ENCODE measurements at places on chromosomes 7 and 10.

- no peak for DNase-seq
Observed at GRCh38 chr7:116451957-116452729, 47.4 kb upstream of the CAV2 start.

GRCh38 chr7:12493407-12493806 is 77.1 kb upstream of the SCIN start:
- no peak for DNase-seq

- DNase-seq: no peak
Observed at GRCh38 chr7:133691727-133692610, 435.2 kb upstream of the LRGUK start.

- DNase-seq: no peak
Observed at GRCh38 chr10:119653209-119653608, 2.0 kb downstream of the BAG3 start.

DNA sequence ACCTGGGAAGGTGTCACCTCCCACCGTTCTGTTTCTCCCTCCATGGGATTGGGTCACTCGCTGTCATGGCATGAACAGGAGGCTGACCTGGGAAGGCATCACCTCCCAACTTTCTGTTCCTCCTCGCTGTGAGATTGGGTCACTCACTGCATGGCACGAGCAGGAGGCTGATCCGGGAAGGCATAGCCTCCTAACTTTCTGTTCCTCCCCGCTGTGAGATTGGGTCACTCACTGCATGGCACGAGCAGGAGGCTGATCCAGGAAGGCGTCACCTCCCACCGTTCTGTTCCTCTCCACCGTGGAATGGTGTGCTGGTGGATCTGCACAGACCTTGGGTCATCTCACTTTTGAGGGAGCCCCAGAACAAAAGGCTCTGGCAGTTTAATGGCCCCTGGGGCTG is 239.2 kb upstream of the PRKCQ start:
- DNase-seq: no peak

- DNase-seq: no peak
Observed at GRCh38 chr7:41037691-41038090, 665.2 kb downstream of the INHBA start.

DNA sequence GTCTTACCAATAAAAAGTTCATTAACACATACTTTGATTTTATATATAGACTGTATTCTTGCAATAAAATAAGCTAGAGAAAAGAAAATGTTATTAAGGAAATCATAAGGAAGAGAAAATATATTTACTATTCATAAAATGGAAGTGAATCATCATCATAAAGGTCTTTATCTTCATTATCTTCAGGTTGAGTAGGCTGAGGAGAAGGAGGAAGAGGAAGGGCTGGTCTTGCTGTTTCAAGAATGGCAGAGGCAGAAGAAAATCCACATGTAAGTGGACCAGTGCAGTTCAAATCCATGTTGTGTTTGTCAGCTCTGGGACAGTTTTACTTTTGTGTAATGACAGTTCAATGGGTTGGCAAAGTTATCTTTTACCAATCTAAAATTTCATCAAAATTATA is 609.1 kb upstream of the ANKRD30A start:
- no peak for DNase-seq

GRCh38 chr7:151114151-151115090 is 28.1 kb downstream of the AGAP3 start:
- peak; percentile 56 for DNase-seq

DNA sequence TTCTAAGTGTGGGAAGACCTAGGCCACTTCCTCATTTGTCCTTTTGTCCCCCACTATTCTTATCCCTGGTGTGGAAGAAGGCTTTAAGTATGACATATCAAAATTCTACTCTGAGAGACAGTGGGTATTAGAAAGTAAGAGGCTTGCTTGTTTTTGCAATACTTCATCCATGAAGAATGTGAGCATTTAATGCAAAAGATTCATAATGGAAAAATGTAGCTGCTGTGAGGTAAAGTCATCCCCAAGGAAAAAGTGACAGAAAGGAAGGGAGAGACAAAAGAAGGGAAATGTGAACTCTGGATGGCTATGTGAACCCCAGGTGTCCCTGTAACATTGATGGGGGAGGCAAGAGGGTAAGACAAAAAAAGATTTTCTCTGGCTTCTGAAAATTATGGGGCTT is 607.5 kb downstream of the SORCS1 start:
- no peak for DNase-seq

- no peak for DNase-seq
Observed at GRCh38 chr10:112189465-112189864, 5.9 kb upstream of the GPAM start.

GRCh38 chr7:4267341-4268039 is 414.6 kb upstream of the FOXK1 start:
- no peak for DNase-seq

DNA sequence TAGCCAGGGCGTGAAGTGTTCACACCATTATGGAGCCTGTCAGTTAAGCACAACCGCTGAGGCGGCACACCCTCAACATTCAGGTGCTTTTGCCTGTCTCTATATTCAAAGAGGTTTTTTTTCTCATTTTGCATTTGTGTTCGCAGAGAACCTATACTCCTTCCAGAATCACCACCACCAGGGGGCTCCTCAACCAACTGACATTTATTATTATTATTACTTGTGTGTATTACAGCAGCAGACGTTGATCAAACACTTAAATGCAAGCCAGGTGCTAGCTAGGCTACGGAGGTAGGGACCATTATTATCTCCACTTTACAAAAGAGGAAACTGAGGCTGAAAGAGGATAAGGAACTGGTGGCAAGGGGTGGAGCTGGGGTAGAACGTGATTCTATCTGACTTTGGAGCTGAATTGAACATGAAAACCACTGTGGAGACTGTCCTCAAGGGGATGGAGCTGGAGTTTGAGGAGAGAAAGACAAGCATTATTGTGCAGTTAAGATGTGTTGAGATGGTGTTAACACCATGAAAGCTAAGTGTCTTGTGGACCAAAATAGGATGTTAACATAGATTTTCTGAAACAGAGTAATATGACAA is 133.8 kb upstream of the PLXNA4 start:
- DNase-seq: no peak

DNA sequence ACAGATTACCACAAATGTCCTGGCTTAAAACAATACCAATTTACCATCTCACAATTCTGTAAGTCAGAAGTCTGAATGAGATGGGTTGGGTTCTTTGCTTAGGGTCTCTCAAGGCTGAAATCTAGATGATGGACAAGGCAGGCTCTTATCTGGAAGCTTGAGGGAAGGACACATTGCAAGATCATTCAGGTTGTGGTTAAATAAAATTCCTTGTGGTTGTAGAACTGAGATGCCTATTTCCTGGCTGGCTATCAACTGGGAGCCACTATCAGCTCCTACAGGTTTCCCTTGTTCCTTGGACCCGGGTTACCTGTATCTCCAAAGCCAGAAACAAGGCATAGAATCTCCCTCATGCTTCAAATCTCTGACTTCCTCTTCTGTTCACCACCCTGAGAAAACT is 148.4 kb downstream of the MDFIC start:
- no peak for DNase-seq

DNA sequence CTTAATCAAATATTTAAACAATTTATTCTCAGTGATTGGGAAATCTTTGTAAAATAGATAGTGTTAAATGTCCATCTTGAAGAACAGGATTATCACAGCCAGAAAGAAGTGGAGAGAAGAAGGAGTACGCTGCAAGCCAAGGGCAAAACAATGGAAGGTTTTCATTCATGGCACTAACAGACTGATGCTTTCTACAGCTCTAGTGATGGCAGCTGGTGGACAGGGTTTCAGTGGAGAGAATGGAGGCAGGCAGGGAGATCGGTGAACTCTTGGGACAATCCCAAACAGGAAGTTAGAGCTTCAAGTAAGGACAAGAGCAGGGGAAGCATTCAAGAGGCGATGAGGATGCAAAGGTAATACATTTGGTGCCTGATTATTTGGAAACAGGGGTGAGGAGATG is 207.0 kb downstream of the JAZF1 start:
- no peak for DNase-seq

DNA sequence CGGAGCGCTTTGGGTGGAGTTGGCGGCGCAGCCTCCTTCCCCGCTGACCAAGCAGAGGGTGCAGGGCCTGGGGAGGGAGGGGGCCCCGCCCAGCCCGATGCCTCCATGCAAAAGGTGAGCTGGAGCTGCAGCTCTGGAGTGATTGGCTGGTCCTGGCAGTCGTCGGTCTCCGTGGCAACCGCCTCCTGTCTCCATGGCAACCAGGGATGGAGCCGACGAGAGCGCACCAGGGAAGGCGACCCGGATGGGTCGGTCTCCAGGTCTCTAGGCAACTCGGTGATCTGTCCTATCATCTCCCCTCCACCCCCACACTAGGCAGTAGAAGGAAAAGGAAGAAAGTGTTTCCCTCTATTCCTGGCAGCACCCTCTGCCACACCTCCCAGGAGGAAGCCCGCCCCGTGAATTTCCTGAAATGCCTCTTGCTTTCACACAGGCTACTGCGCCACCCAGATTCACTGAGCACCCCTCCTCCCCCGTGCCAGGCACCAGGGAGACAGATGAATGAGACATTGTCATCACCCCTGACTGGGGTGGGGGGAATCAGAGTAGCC is 647 bp upstream of the NACAD start:
- DNase-seq: peak; percentile 79

DNA sequence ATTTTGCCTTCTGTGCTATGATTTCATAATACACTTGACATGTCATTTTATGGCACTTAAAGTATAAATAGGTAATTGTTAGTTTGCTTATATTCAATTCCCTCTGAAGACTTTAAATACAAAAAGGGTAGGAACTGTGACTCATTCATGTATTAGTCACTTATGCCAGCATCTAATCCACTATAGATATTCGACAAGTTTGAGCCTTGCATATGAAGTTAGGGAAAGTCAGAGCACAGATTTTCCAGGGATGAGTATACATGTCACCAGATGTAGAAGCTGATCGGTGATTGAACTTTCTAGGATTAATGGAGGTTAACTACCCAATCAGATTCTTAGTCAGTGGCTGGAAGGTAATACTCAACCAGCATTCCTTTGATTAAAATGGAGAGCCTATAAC is 1321.5 kb downstream of the XPNPEP1 start:
- no peak for DNase-seq

DNA sequence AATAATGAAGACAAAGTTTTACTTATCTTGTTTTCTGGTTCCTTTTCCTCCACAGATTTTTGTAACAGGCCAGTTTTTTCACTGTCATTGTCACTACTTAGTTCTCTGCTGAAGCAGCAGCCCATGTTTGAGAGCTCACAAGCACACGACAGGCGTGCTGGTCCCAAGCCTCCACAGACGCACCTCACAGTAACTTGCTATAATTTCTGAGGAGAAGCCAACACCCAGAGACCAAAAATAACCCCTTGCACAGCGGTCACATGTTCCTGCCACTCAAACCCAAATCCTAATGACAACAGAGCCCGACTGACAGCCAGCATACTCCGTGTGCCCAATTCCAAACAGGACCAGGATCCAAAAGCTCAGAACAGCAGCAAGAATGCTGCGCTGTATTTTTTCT is 58.5 kb downstream of the LARP4B start:
- no peak for DNase-seq

DNA sequence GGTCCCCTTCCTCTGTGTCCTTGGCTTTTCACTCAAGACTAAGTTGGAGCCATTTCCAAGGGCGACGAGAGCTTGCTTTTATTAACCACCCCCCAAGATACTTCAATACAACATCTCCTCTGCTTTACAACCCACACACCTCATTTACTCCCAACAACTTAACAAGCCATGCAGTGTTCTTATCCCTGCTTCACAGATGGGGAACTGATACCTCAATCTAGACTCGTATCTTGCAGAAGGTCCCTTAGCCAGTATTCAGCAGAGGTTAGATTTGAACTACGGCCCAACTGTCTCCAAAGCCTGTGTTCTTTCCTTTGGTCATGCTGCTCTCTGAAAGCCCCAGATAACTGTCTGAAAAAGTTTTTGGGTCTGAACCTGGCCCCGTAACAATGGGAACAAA is 444.8 kb downstream of the GRID1 start:
- DNase-seq: no peak

GRCh38 chr10:62583876-62584615 is 209.9 kb downstream of the ZNF365 start:
- DNase-seq: no peak

- no peak for DNase-seq
Observed at GRCh38 chr10:80649183-80649582, 111.5 kb downstream of the SH2D4B start.

GRCh38 chr7:18552316-18552916 is 56.9 kb downstream of the HDAC9 start:
- no peak for DNase-seq

DNA sequence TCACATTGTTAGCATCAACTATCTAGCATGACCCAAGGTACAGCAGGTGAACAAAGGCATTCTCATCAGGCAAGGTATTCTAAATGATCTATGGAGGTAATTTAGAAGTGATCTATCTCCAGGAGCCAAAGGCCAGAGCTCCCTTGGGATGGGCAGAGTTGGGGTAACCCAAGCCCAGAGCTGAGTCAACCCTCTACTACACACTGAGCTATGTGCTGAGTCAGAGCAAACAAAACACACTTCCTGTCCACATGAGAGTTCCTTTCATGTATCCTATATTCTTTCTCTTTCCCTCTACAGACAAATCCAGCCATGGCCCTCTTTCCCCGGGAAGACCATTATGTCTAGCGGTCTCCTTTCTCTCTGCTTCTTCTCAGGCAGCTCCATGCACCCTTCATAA is 68.2 kb upstream of the AGK start:
- no peak for DNase-seq

DNA sequence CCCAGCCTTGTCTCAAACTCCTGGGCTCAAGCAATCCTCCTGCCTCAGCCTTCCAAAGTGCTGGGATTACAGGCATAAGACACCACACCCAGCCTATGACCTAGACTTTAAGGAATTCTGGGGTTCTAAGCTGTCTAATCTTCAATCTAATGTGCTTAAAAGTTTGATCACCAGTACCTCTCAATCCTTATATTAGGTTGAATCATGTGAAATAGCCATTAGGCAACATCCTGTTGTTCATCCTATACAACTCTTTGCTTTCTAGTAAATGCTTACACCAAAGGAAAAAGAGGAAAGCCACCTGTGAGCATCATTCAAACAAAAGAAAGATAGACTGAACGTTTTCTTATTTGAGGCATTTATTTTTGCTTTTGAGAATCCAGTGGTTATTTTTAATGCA is 56.0 kb downstream of the ATOH7 start:
- no peak for DNase-seq

- DNase-seq: no peak
Observed at GRCh38 chr10:88848499-88848898, 3.1 kb downstream of the ANKRD22 start.

DNA sequence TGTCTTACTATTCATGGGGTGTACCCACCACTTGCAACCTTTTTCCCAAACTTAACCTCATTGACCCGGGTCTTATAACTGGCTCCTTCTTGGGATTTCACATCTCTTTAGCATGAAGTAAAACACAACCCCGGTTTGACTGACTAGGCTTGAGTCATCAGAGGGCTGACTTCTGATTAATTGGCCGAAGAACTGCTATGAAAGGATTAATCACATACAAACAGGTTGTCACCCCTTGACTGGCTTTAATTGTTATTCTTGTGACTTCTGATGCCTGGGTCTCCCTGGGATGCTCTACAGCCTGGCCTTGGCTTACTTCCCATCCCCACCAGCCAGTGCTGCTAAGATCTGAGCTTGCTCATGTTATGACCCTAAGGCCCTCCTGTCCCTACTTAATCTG is 8.8 kb upstream of the CRPPA start:
- DNase-seq: no peak
